ENCODE measurements at places on chromosomes 5 and 9.

DNA sequence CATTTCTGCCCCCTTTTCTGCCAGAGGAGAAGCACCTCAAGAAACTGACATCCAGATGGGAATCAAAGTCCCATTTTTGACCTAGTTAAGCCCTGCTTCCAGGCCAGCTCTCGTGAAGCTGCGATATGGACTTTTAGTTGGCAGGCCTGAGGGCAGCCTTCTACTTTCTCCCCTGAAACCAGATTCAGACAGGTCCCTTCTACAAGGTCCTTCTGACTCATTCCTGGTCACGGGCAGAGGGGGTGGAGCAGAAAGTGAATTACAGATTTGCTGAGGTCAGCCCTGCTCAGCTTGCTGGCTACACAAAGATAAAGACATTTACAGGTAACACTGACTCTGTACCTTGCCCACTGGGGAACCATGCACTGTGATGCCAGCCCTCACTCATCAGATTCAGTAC, 52.8 kb upstream of the TUT7 start:
- DNase-seq, result no peak

DNA sequence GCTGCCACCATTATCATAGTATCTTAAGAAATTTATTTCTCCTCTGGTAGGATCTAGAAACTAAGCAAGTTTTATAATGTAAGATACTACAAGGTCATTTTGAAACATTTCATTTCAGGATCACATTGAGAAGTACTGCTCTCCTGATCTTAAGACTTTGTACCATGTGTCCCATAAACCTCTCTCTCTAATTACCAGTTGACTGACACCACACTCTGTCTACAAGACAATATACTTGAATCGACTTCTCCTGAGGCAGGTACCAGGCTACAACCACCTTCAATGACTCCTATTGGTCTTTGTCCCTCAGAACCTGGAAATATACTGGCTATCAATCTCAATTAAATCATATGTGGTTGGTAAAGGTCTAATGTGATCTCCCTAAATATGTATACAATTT, 597.0 kb downstream of the PTPRD start:
- no peak for DNase-seq

DNA sequence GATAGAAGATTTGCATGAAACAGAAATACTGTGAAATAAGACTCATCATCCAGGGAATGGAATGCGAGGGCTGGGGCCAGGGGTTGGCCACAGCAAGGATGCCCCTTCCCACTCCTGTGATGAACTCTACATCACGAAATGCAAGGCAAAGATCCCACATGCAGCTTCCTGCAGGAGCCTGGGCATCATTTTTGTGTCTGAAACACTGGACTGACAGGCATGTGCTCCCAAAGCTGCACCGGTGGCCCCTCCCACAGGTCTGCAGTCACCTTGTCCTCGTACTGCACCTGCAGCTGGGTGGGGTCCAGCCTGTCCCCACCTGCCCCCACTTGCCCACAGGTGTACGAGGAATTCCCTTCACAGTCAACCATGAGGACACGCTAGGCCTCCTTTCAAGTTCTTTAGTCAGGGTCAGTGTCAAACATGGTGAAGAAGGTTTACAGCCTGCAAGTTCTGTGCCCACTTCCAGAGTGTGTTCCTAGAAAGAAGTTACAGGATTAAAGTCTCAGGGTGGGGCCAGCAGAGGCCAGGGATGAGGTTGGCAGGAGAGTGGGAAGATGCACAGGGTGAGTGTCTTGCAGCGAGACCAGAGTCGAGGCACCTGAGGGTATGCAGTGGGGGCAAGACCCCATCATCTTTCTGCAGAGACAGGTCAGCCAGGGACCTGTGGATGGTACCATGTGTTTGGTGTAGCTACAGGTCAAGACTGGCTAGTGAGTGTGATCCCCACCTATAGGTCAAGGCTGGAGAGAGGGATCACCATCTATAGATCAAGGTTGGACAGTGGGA, 155.0 kb upstream of the IRX2 start:
- DNase-seq, result no peak

- no peak for DNase-seq
These were observed 102.2 kb upstream of the SPATA31D4 start for GRCh38 chr9:81825846-81826516.

- no peak for DNase-seq
These were observed 113.8 kb downstream of the GNAQ start for GRCh38 chr9:77917800-77918199.

DNA sequence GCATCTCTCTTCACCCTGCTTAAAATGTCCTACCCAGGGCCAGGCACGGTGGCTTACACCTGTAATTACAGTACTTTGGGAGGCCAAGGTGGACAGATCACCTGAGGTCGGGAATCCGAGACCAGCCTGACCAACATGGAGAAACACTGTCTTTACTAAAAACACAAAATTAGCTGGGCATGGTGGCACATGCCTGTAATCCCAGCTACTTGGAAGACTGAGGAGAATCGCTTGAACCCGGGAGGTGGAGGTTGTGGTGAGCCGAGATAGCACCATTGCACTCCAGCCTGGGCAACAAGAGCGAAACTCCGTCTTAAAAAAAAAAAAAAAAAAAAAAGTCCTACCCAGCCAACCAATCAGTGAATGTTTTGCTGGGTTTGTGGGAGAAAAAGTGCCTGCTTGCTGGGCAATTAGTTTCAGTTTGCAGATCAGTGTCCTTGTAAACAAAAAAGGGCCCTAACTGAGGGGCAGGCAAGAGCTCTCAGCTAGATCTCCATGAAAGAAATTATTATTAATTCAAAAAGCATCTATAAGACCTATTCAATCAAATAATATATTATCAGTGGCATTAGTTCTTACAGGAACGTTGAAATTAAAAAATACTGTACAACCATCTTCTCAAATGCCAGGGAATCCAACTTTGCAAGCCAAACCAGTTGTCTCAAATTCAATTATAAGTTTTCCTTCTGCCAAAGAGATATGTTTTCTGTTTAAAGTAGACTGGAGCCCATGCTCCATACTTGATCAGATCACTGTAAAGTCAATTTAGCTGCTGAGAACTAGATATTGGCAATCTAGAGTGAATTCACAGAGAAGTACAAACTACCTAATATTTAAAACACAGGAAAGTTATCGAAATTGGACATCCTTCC, 3.9 kb downstream of the MEGF9 start:
- no peak for DNase-seq

DNA sequence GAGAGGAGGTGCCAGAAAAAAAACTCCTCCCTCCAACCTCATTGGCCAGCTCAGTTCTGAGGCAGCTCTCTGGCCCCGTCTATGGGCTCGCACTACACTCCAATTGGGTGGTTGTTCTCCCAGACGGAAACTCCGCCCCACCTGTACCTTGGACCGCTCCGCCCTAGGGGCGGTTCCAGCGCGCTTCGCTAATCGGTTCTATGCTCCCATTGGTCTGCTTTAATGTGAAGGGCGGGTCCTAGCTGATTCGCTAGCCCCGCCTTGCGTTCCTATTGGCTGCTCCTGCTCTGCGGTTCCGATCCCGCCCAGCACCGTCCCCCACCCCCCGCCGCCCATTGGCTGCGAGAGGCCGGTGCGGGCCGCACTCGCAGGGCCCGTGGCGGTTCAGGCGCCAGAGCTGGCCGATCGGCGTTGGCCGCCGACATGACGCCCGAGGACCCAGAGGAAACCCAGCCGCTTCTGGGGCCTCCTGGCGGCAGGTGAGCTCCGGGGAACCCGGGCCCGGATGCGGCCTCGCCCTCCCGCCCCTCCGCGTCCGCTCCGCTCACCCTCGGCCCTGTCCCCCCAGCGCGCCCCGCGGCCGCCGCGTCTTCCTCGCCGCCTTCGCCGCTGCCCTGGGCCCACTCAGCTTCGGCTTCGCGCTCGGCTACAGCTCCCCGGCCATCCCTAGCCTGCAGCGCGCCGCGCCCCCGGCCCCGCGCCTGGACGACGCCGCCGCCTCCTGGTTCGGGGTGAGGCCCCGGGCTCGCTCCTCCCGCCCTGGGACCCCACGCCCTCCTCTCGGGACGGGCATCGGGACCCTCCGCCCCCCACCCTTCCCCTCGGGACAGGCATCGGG, at the start of gene SLC2A8:
Gene SLC2A8, plus strand, starts transcription at position 362 of the 838 bp plus-strand sequence. Its CDS starts 62 bp downstream, at position 424.
- DNase-seq, result peak; percentile 98

DNA sequence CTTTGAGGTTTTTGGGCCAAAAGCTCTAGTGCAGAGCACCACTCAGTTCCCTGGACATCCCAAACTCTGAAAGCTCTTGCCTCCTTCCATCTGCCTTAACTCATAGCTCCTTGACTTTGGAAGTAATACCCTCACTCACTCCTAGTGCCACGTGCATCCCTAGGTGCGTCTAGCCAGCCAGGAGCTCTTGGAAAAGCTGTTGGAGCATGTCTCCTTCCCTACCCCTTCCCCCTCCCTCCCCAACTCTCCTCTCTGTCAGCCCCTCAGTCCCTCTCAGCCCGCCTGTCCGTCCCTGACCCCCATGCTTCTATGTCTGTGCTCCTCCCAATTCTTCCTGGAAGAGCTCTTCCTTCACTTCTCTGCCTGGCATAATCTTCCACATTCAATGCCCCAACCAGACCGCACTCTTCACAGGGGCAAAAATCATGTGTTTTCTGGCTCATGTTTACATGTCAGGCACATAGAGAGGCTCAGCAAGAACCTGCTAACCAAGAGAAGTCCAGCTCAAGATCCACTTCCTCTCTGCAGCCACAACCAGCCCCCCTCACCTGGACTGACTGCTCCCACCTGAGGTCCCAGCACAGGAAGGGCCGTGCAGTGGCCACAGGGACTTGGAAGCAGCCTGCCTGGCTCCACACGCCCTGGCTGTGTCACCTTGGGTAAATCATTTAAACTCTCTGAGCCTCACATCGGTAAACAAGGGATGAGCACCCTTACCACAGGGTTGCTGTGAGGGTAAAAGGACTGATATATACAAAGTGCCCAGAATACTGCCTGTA, 58.4 kb downstream of the WHRN start:
- no peak for DNase-seq

DNA sequence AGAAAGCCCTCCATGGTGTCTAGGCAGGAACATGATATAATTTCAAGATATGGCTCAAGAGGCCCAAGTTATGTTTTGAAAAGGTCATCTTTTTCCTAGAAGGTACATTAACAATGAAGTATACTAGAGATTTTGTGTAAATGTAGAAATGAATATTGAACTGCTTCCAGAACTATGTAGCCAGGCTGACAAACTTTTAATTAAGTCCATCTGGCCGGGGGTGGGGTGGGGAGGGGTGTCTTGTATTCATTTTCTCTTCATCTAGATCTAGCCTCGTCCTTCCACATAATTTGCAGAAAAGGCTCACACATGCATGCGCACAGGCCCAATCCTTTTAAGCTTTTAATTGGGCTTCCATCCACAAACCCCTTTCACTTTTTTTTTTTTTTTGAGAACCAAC, 323.3 kb downstream of the ARL15 start:
- DNase-seq, result no peak

- DNase-seq, result peak; percentile 81
These were observed 141.8 kb downstream of the FAM174A start for GRCh38 chr5:100676817-100677631.

Measured in SHP77 treated with DMSO at 0.1 percent for 48 hours (cell line).